ENCODE measurements at places on chromosomes 16 and 17. TPM values are rescaled to one million over a fixed set of nuclear protein-coding genes. Genes with fewer than 3 reads are reported as not detected.

Gene KCNH6
- total RNA-seq = not detected

Gene SPNS2
- 24.1 TPM for total RNA-seq

GRCh38 chr16:456891-457483 is 31.5 kb downstream of the RAB11FIP3 start:
- peak; percentile 17 for DNase-seq

Gene HOXB3
- 8.4 TPM for total RNA-seq

DNA sequence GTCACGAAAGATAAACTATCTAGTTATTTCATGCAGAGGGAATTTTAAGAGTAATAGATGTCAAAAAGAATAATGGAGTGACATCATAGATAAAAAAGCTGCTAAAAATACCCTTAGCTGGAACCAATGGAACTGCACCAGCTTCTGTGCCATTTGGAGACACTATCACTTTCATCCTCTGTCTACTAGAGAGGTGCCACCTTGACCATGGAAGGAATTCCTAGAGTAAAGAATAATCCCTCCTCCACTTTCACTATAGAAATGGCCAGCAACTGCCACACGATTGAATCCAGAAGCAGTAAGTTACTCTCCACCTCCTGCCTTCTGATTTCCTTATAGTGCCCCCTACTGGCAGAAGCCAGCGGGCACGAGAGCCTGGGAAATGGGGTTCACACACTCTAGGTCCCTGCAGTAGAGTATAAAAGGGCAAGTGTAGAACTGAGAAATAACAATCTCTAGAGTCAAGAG is 2.8 kb upstream of the ALDH3A2 start:
- DNase-seq = no peak

Gene GAST
- not detected for total RNA-seq

Gene PGAP3
- total RNA-seq = 9.7 TPM

DNA sequence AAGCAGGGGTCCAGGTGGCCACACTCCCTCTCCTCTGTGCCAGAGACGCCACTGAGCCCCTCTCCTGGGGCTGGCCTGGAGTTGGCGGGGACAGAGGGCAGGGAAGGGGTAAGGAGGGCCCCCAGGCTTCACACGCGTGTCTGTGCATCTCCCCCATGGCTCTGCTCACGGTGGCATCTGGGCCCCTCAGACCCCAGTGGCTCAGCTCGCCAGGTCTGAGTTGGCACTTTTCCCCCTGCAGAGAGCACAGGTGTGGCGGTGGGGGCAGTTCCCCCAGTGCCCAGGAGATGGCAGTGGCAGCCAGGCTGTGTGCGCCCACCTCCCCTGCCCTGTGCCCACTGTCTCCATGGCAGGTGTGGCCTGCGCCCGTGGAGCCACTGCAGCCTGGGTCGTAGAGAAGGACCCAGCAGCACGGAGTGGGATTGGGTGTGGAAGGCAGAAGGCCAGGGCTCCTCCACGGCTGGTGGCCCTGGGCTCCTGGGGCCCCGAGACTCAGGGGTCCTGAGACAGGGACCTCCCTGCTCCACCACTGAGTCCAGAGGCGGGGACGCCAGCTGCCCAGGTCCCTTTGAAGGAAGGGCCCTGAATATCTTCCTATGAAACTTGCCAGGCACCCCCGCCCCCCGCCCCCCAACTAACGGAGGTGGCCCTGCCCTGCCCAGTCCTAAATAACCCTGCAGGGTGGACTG is 4.3 kb upstream of the APRT start:
- DNase-seq = no peak

Data from skin of body (tissue), 3 donors.